ENCODE measurements at places on chromosomes 5 and 9. TPM values are rescaled to one million over a fixed set of nuclear protein-coding genes. Genes with fewer than 3 reads are reported as not detected.

DNA sequence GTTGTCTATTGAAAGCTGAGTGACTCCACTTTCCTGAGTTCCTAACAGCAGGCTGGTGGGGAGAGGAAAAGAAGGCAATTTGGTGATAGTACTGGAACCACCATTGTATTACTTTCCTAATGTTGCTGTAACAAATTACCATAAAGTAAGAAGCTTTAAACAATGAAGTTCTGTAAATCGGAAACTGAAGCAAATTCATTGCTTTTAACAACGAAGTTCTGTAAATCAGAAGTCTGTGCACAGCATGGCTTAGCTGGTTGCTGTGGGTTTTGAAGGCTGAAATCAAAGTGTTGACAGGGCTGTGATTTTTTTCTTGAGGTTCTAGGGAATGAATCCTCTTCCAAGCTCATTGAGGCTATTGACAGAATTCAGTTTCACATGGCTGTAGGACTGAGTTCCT lies 72.3 kb downstream of the SLC44A1 start:
- no peaks in the 10 kb centered on the region for H3K36me3 ChIP-seq
- no peak overlapping the region for H3K27ac ChIP-seq
- no peak for DNase-seq
- no peaks in the 10 kb centered on the region for H3K27me3 ChIP-seq
- H3K4me1 ChIP-seq: peaks cover 23% of the 10 kb centered on the region

GRCh38 chr5:107669096-107670031 lies 1.4 kb downstream of the EFNA5 start:
- DNase-seq: peak; percentile 23
- no peaks in the 10 kb centered on the region for H3K36me3 ChIP-seq
- peaks cover 4% of the 10 kb centered on the region for H3K27me3 ChIP-seq

DNA sequence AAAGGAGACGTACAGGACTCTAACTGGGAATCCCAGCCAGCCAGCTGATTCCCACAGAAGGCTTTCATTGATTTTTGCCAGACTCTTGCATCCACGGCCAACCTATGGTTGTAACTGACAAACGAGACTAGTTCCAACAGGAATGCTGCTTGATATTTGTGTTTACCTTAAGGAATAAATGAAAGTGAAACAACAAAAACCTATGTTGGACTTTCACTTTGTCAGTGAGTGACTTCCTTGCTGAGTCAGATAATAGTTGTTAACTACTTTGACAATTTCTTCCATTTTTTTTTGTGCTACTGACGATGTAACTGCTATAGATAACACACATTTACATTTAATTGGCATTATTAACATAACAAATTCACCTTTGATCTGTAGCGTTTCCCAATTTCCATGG lies 63.4 kb upstream of the LRRTM2 start:
- H3K27ac ChIP-seq: no peak overlapping the region
- no peak overlapping the region for H3K4me3 ChIP-seq
- no peaks in the 10 kb centered on the region for H3K4me1 ChIP-seq
- no peaks in the 10 kb centered on the region for H3K27me3 ChIP-seq
- no peaks in the 10 kb centered on the region for H3K36me3 ChIP-seq

- H3K36me3 ChIP-seq: no peaks in the 10 kb centered on the region
- no peak overlapping the region for H3K4me3 ChIP-seq
- H3K4me1 ChIP-seq: no peaks in the 10 kb centered on the region
- no peak overlapping the region for H3K27ac ChIP-seq
- DNase-seq: no peak
Observed at GRCh38 chr9:99782962-99783718, 38.5 kb upstream of the NR4A3 start.

DNA sequence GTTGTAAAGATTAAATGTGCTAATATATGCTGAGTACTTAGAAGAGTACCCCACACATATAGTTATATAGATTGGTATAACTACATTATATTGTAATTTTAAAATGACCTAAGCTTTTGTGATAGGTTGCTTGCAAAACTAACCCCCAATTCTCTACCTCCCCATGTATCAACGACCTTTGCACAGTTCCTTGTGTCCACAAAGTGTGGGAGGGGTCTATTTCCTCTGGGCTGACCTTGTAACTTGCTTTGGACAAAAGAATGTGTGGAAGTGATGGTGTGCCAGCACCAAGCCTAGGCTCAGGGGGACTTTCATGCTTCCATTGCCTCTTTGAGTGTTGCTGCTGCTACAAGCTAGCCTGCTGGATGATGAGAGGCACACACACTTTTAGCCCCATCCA lies 20.6 kb downstream of the C5 start:
- no peak overlapping the region for H3K4me3 ChIP-seq
- H3K4me1 ChIP-seq: no peaks in the 10 kb centered on the region
- no peak overlapping the region for H3K27ac ChIP-seq
- DNase-seq: no peak
- no peaks in the 10 kb centered on the region for H3K27me3 ChIP-seq

GRCh38 chr9:71589612-71590011 lies 178.7 kb downstream of the CEMIP2 start:
- no peak for DNase-seq
- H3K27me3 ChIP-seq: no peaks in the 10 kb centered on the region
- H3K4me1 ChIP-seq: no peaks in the 10 kb centered on the region

- H3K36me3 ChIP-seq: no peaks in the 10 kb centered on the region
- H3K27ac ChIP-seq: no peak overlapping the region
- H3K4me3 ChIP-seq: no peak overlapping the region
- no peaks in the 10 kb centered on the region for H3K27me3 ChIP-seq
- no peak for DNase-seq
Observed at GRCh38 chr5:4720831-4721230, 419.3 kb upstream of the ADAMTS16 start.

DNA sequence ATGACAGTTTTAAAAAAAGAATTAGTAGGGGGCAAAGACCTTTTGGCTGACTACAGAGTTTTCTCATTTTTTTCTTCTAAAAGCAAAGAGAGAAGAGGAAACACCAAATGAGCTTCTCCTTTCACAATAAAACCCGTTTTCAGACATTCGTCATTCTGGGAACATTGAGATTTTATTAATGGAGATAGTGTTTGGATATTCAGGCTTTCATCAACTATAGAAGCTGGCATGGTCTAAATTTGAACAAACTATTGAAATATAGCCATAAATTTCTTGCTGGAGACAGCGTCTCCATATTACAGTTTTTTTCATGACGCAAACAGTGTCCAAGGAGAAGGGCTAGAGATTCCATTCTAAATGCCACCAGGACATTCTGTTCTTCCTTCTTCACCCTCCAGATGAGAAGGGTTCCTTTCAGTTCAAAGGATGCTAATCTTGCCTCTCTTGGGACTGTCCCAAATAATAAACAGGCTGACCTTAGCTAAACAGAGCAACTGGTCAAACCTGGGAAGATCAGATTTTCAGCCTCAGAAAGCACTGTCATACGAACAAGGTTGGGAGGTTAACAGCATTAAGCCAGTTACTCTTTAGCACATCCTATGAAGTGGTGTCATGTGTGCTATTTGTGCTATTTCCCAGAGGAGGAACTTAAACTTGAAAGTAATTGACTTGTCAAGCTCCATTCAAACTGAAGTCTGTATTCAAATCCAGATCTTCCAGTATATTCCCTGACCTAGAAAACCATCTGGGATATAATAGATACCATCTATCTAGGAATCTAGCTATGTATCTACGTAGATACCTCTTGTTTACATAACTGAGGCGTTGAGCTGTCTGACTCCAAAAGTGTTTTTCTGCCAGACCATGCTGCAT lies 125.6 kb downstream of the LPAR1 start:
- no peak overlapping the region for H3K27ac ChIP-seq
- H3K4me1 ChIP-seq: no peaks in the 10 kb centered on the region

DNA sequence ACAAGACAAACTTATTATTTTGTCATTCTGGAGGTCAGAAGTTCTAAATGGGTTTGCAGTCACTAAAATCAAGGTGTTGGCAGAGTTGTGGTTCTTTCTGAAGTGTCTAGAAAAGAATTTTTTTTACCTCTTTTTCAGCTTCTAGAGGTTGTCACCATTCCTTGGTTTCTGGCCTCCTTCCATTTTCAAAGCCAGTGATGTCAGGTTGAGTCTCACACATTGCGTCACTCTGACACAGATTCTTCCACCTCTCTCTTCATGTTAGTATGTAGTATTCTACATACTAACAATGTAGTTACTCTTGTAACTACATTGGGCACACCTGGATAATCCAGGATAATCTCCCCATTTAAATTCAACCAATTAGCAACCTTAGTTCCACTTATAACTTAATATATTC lies 290.3 kb downstream of the RFX3 start:
- H3K27ac ChIP-seq: no peak overlapping the region
- DNase-seq: no peak
- H3K4me3 ChIP-seq: no peak overlapping the region

- H3K36me3 ChIP-seq: no peaks in the 10 kb centered on the region
- H3K27ac ChIP-seq: no peak overlapping the region
- H3K4me3 ChIP-seq: no peak overlapping the region
- H3K4me1 ChIP-seq: peaks cover 12% of the 10 kb centered on the region
Observed at GRCh38 chr5:180470361-180470760, 23.8 kb upstream of the CNOT6 start.

- no peaks in the 10 kb centered on the region for H3K36me3 ChIP-seq
- H3K27ac ChIP-seq: peak overlapping the region; percentile 95
- H3K27me3 ChIP-seq: no peaks in the 10 kb centered on the region
- DNase-seq: no peak
- peaks cover 52% of the 10 kb centered on the region for H3K4me1 ChIP-seq
Observed at GRCh38 chr5:179805070-179805528, 1.6 kb downstream of the MGAT4B start.

DNA sequence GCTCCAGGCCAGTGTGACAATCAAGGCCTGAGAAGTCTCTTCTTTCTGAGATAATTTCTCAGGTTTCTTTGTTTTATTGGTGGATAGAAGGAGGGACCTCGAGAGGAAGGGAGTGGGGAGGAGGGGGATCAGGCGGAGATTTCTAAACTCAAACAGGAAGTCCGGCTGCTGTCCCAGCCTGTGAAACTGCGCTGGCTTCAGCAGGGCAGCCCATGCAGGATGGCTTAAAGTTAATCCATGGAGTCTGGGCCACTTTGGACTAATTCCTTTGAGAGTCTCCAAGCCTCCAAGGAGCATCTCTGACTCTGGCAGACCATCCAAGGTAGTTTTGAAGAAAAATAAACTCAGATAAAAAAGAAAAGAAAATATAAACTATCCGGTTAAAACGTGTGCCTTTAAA lies 378.5 kb downstream of the MLLT3 start:
- no peak for DNase-seq
- no peaks in the 10 kb centered on the region for H3K36me3 ChIP-seq
- no peak overlapping the region for H3K4me3 ChIP-seq
- H3K27me3 ChIP-seq: no peaks in the 10 kb centered on the region

DNA sequence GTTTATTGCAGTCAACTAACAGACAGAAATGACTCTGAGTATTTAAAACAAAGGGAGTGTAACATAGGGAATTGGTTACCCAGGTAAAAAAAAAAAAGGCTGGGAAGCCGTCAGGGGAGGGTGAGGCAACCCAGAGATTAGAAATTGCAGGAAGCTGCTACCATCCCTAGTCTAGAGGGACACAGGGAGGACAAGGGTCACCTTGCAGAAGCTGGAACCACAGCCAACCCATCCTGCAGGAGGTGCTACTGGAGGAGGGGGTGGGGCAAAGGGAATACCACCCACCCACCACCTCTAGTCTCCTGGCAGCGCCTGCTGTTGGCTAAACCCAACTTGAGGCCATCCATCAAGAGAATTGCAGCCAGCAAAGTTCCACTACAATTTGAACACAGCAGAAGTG lies 6.5 kb downstream of the CAST start:
- no peak overlapping the region for H3K27ac ChIP-seq
- peaks cover 24% of the 10 kb centered on the region for H3K4me1 ChIP-seq
- no peak overlapping the region for H3K4me3 ChIP-seq

- no peak overlapping the region for H3K27ac ChIP-seq
- H3K4me1 ChIP-seq: no peaks in the 10 kb centered on the region
- H3K36me3 ChIP-seq: no peaks in the 10 kb centered on the region
- no peaks in the 10 kb centered on the region for H3K27me3 ChIP-seq
- no peak overlapping the region for H3K4me3 ChIP-seq
Observed at GRCh38 chr9:17280350-17281012, 145.6 kb downstream of the CNTLN start.

DNA sequence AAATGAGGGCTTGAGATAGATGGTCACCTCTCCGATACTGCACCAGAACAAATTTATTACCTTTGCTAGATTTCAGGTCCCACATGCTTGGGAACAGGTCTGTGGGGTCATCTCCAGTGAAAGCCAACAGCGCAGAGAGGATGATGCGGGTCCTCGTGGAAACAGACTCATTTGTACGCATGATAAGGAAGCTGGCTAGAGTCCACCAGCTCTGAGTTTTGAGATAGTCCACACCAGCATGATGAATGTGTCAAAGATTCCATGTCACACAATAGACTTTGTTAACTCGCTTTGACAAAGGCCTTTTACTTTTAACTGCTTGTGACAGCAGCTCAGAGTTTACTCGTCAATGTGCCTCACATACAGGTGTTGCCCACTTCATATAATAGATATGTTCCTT lies 105.4 kb upstream of the TBCA start:
- no peak for DNase-seq
- no peak overlapping the region for H3K4me3 ChIP-seq
- no peak overlapping the region for H3K27ac ChIP-seq

DNA sequence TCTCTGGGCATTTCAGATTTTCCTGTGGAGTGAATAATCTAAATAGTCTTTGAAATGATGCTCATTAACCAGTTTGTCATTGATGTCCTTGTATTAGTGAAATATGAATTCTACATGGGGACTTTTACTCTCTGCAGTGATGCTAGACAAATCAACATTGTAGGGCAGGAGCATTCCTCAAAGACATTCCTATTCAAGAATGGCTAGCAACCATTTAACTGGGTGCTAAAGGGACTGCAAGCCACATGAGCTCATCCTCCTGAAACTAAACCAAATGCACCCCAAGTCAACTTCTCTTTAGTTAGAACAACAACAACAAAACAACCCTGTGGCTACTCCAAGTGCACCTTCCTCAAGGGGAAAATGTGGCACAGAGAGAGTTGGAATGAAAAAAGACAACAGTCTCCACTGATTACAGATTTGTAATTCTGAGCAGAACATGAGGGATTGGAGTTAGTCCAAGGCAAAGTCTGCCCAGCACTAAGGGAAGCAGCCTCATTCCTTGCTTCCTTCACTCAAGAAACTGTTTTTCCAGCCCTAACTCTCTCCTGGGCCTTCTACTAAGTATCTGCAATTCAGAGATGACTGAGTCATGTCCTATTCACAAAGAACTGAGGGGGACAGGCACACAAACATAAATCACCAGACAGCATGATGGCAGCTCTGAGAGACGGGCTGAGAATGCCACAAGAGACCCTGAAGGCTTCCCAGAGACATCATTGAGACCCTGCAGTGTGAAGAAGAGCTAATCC lies 82.0 kb upstream of the WWC1 start:
- no peaks in the 10 kb centered on the region for H3K4me1 ChIP-seq
- no peaks in the 10 kb centered on the region for H3K27me3 ChIP-seq
- H3K27ac ChIP-seq: no peak overlapping the region
- no peaks in the 10 kb centered on the region for H3K36me3 ChIP-seq
- no peak overlapping the region for H3K4me3 ChIP-seq
- no peak for DNase-seq

Gene PAIP1
- total RNA-seq: 33.6 TPM

Gene NUTM2G
- not detected for total RNA-seq

Gene TMEFF1
- not detected for total RNA-seq

Gene PPP2R2B
- total RNA-seq: 0.26 TPM

Gene RNF208
- 0.78 TPM for total RNA-seq

Gene PLPPR1
- 0.26 TPM for total RNA-seq

Gene MYOZ3
- not detected for total RNA-seq

Gene DRD1
- not detected for total RNA-seq

Gene KCNMB1
- 0.99 TPM for total RNA-seq

Gene RETREG1
- 11.9 TPM for total RNA-seq

Data from body of pancreas (tissue), 4 donors.